ENCODE measurements at places on chromosomes 12 and 14.

- DNase-seq, result no peak
These were observed 37.6 kb downstream of the RTL1 start for GRCh38 chr14:100865682-100866591.

DNA sequence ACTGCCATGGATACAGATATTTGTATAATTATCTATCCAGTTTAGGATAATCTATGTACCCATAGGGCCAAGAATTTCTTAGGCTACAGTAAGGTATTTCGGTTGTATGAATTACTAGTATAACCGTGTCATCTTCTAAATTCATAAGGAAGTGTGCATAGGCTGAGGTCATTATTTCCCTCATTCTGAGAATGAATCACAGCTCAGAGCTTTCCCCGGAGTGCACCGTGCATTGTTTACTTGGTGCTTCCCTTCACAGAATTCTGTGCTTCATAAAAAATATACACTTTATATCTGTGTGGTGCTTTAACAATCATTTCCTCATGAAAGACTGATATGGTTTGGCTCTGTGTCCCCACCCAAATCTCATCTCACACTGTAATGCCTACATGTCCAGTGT is 514.1 kb downstream of the ETNK1 start:
- peak; percentile 72 for DNase-seq

- DNase-seq, result no peak
These were observed 16.1 kb upstream of the NUDT14 start for GRCh38 chr14:105197211-105197641.

DNA sequence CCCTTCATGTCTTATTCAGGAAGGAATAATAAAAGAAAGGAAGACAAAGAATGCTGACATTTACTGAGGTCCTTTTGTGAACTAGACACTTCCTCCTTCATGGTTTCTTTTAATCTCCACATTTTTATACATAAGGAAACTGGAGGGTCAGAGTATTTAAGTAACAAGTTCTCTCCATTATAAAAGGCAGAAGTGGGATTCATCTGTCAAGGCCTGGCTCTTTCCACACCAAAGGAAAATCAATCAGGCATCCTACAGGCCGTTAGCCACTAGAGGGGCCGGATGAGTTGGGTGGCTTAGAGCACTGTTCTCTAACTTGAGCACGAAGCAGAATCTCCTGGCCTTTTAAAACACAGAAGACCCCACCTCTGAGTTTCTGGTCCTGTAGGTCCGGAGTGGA is 36.8 kb upstream of the NINJ2 start:
- no peak for DNase-seq

DNA sequence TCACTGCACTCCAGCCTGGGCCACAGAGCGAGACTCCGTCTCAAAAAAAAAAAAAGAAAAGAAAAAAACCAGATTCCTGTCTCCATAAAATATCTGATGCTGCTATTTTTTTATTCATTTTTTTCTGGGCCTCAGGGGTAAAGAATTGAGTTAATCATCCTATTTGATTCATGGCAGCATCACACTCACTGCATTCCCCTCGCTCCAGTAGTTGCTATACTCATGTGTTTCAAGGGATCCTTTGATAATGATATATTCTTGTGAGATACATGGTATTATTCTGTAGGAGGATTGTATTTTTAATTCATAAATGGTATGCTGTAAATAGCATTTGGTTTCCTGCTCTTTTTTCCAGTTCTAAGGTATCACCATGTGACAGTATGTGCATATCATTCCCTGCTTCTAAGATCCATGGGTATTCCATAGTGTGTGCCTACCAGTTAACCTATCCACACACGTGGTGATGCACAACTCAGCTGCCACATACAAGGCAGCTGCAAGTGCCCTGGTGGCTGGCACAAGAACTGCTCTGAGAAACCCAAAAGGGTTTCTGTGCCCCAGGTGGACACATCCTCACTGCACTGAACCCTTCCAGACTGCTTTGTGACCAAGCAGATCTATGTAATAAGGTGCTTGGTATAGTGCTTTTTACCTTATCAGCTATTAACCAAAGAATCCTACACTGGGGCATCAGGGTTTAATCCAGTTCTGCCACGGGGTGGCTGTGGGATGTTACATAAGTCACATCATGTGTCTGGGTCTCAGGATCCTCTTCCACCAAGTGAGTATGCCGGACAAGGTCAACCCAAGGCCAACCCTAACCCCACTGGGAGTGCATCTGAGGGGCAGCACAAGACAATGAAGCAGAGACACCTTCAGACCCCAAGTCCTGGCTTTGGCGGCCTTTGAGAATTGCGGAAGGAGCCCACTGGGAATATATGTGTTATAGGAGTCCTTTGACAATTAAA is 74.6 kb downstream of the ZFP36L1 start:
- no peak for DNase-seq

- no peak for DNase-seq
These were observed 300.1 kb downstream of the AKAP6 start for GRCh38 chr14:32629236-32629635.

- DNase-seq, result no peak
These were observed 26.7 kb downstream of the TOGARAM1 start for GRCh38 chr14:44988694-44989093.

DNA sequence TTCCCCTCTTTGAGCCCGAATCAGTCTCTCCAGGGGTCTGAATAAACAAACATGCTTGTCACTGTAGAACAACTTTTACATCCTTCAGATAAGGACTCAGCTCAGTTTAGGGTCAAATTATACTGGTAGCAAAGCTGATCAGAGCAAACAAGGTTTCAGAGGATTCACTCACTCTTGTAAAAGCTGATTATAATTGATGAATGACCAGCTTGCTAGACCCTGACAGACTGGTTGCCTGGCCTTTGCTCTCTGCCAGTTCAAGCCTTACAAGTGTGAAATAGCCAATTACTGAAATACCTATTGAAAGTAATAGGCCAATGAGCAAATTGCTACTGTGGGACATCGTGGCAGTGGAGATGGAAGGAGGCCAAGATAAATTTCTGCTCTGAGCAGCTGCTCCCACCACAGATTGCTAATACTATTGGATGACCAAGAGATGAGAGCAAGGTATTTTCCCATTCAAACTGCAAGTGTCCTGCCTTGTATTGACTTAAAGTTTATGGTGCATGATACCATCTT is 177.6 kb downstream of the PDZRN4 start:
- no peak for DNase-seq

DNA sequence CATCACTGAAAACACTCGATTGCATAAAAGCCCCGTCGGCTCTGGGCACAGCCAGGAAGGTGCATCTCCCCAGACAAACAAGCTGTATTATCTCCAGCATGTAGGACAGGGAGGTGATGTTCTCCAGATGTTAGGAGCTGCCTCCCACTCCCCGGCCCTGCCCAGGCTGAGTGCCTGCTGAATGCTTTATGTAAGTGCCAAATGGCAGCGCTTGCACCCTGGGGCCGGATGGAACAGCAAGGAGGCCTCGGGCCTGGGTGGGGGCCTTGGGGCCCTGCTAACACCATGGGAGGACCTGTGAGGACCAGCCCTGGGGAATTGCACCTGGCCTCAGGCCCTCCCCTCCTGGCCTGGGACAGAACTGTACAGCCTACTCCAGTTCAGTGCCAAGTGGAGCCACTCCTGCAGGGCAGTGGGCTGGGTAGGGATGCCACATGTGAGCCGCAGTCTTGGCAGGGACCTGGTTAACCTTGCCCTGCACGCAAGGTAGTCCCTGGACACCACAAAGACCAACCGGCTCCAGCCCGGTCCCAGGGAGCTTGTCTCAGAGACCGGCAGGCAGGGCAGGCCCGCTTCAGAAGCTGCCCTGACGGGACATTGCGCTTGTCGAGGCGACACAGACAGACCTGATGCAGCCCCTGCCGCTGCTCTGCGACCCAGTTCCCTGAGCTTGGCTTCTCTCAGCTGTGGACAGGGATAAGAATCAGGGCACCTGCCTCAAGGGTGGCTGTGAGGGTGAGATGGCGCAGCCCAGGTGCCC is 35.3 kb upstream of the PPP1R13B start:
- no peak for DNase-seq

DNA sequence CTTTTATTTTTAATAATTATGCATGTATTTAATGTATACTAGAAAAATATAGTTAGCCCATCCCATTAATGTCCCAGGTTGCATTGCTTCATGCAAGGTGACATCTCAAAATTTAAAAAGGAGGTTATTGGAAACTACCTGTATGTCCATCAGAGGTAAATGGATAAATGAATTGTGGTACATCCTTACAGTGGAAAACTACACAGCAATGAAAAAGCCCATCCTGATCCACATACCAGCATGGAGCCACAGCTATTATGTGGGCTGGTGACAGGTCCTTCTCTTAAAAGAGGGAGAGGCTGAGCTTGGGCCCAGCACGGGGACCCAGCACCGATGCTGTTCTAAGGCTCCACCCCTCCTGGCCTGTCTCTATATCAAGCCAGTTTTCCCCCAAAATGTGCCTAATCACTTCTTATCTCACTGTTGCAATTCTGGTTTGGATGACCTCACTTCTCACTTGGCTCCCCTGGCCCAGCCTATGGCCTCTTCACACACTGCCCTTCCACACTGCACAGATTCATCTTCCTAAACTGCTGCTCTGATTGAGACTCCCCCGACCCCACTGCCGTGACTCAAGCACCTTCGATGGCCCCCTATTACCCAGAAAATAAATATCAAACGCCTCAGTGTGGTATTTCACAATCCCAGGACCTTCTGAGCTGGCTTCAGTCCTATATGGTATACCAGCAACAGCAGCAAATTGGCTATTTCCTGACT is 97.1 kb upstream of the NCOR2 start:
- no peak for DNase-seq

- no peak for DNase-seq
These were observed 7.1 kb downstream of the RAPGEF3 start for GRCh38 chr12:47751561-47751960.

DNA sequence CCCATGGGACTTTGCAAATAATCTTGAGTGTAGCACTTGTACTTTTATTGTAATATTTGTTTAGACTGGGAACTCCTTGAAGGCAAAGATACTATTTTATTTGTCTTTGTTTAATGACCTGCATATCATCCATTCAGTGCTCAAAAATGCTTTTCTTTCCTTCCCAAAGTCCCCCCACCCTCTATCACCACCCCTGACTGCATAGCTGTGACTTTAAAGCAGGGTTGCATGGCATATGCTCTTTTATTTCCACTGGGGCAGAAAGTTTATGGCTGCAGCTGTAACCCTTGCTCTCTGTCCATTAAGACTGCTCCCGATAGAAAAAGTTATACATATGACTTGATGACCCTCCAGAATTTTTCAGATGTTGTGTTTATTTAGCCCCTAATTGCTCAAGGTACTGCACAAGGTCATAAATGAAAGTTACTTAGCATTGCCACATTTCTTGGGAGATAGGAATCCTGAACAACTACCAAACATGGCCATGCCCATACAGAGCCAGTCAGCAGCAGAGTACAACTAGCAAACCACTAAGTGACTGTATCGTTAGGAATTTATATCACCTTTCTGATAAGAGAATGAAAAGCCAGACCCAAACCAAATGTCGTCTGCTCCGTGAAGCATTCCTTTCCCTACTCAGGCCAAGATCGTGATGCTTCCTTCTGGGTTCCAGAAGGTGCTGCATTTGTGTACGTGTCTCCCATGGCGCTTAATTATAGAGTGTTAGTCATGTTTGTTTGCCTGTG is 114.3 kb downstream of the DIP2B start:
- peak; percentile 88 for DNase-seq

- no peak for DNase-seq
These were observed 136.5 kb upstream of the AMIGO2 start for GRCh38 chr12:47216150-47216677.

DNA sequence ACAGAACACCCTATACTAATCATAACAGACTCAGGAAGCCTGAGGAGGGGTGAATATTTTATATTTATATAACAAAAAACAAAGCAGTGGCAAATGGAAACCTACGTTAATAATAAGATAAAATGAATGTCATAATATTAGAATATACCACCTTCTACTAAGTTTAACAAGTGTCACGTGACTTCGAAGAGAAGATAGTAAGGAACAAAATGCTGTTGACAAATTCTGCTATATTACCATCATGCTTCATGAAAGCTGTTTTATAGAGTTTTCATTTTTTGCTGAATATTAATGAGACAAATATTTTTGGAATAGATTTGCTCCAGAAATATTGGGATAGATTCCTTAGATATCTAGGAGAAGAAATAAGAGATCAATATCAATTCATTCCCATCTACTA is 450.6 kb upstream of the DCN start:
- DNase-seq, result no peak

DNA sequence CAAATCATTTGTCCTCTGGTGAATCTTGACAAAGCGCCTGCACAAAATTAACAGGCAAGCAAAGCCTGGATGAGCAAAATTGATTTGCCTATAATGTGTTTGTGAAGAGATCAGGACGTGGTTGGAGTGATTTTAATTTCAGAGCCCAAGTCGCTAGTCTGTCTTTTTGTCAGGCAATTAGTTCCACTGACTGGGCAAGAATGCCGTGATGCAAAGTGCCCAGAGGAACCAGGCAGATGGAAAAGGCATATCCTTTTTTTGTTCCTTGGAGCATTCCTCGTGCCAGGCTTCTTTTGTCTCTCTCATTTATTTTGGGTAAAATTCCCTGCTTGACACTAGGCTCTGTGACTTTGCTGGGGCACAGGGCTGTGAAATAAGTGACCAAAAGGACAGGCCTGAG is 65.9 kb upstream of the CCDC198 start:
- no peak for DNase-seq

- DNase-seq, result peak; percentile 52
These were observed 22.2 kb upstream of the OVCH1 start for GRCh38 chr12:29519585-29520182.

DNA sequence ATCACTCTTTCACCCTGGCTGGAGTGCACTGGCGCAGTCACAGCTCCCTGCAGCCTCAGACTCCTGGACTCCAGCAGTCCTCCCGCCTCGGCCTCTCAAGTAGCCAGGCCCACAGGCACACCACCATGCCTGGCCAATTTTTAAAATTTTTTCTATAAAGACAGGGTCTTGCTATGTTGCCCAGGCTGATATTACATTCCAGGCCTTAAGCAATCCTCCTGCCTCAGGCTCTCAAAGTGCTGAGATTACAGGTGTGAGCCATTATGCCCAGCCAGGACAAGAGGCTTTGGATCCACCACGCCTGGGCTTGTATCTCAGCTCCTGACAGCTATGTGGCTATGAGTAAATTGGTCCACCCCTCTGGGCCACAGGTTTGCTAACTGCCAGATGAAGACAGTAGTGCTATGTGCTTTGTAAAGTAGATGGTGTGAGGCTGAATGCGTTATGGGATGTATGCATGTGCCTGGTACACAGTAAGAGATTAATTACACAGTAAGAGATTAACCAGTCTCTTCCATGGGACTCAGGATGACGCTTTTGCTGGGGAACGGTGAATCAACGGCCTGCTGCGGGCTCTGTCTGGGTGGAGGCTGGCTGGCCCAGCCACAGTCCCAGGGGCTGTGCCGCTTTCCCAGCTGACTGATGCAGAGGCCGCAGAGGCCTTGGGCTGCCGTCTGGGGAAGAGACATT is 53.3 kb upstream of the NCOR2 start:
- DNase-seq, result peak; percentile 97

GRCh38 chr12:91331371-91331770 is 148.8 kb upstream of the DCN start:
- DNase-seq, result no peak

Data from bronchial epithelial cell (primary cell).